ENCODE measurements at places on chromosomes 4 and X.

DNA sequence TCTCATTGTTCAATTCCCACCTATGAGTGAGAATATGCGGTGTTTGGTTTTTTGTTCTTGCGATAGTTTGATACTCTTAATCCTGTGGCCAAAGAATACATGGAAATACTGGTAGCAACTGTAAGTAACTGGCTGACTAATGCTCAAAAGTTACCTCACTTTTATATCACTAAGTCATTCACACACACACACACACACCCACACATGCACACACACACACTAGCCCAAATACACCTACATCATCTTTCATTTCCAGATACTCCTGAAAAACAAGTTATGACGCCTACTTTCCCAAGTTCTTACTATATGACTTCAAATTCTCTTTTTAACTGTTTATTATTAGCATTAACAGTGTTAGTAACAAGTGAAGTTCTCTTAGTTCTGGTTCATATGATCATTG, 101.3 kb downstream of the DCHS2 start:
- DNase-seq: no peak

- DNase-seq: no peak
Measured at GRCh38 chr4:3307891-3308575, 15.2 kb downstream of the RGS12 start.

- no peak for DNase-seq
Measured at GRCh38 chr4:16136311-16136710, 52.5 kb upstream of the PROM1 start.

DNA sequence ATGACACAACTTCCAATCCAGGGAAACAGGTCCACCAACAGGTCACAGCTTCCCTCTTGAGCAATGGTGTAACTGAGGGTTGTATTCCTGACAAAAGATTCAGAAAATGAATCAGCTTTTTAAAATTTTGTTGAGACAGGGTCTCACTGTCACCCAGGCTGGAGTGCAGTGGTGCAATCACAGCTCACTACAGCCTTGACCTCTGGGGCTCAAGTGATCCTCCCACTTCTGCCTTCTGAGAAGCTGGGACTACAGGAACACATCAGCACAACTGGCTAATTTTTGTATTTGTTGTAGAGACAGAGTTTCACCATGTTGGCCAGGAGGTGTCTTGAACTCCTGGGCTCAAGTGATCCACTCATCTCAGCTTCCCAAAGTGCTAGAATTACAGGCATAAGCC, 43.7 kb downstream of the SAT1 start:
- DNase-seq: no peak
